ENCODE measurements at places on chromosomes 7 and 10.

DNA sequence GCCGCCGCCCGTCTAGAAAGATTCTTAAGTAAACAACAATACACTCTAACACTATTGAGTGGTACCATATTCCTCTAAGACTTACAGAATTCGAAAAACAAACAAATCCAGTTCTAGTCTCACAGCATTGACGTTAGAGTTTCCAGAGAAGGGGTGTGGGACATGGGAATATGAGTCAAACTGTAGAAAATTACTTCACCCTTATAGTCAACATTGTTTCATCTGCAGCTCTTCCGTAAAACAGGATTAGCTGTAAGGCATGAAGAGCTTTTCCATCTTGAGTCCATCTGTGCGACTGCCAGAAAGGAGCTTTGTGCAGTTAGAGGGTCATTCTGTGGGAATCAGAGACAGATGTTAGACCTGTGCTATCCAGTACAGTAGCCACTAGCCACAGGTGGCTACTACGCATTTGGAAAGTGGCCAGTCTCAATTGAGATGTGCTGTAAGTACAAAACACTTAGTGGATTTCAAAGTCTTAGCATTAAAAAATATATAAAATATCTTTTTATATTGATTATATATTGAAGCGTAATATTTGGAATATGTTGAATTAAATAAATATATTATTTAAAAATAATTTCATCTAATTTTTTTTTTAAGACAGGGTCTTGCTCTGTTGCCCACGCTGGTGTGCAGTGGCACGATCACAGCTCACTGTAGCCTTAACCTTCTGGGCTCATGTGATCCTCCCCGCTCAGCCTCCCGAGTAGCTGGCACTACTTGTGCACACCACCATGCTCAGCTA lies 79.8 kb upstream of the MPP7 start:
- no peak for DNase-seq

- no peak for DNase-seq
Observed at GRCh38 chr10:68938117-68938516, 17.9 kb upstream of the DDX21 start.

- no peak for DNase-seq
Observed at GRCh38 chr7:92644406-92645113, 54.4 kb upstream of the FAM133B start.

DNA sequence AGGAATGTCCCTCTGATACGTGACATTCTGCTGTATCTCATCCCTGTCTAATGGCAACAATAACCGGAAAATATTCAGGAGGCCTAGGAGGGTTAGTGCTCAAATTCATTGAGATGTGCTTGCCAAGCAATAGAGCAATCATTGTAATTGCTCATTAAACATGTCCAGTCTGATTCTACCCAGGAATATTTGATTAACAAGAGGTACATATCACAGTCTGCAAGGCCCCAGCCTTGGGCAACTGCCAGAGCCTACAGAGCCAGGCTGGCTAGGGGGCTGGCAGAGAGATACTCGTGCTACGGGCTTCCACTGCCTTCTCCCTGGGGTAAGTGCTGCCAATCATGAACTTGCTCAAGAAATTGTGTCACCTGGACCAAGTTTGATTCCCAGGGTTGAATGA lies 99.1 kb downstream of the ALOX5 start:
- DNase-seq, result no peak

DNA sequence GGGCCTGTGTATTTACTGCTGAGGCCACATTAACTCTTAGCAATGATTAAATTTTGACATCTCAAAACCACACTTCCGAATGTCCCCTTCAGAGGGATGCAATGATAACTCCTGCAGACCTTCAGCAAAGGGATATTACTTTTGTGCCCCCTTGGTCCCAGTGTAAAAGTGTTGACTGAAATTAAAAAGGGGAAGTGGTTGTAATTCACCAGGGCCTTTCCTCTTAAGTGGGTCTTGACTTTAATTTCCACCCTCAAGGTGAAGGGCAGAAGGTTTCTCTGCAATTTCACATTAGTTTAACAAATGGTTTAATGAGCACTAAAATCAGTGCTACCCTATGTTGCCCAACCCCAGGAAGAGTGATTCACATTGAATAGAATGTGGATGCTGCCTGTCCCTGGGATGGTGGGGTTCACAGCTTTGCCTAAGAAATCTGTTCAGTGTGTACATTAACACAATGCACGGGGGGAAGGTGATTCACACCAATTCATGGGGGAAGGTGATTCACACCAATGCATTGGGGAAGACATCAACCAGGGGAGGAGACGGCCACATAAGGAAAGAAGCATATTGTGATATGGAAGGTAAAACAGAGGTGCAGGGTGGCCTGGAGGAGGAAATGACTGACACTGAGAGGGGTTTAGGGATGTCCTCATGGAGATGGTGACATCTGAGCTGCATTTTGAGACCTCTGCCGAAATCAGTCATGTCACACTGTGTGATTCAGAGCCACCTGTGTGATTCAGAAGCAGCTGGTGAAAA lies 19.4 kb upstream of the TNS3 start:
- DNase-seq, result no peak

DNA sequence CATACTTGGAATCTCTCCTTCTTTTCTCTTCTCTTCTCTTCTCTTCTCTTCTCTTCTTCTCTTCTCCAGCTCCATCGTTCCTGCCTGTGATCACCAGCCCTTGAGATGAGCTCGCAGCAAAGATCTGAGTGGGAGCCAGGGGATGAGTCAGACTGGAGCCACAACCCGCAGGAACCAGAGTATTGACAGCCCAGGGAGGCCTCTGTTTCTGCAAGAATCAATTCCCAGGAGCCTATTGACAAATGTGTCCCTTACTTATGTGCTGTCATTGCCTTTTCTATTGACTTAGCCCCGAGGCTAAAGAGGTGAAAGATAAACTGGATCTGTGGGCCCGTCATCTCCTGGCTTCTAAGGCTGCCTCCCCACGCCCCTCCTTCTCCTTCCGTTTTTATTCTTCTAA lies 13.1 kb upstream of the HABP2 start:
- DNase-seq, result no peak

- DNase-seq, result no peak
Observed at GRCh38 chr10:101932183-101932582, 88.6 kb upstream of the KCNIP2 start.

DNA sequence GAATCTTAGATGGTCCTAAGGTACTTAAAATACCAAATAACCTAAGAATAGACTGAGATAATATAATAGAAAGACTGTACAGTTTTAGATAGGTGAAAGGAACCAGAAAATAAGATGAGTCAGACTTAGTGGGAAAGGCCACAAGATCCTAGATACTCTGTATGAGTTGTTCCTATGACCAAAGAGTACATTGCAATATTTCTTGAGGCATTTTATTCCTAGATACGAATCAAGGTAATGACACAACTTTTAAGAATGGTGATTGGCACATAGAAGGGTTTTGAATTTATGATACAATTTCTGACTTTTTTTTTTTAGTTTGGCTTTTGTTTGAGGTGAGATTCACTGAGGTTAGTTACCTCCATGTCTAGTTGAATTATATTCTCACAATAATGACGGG lies 30.2 kb downstream of the MGAM start:
- DNase-seq, result no peak

DNA sequence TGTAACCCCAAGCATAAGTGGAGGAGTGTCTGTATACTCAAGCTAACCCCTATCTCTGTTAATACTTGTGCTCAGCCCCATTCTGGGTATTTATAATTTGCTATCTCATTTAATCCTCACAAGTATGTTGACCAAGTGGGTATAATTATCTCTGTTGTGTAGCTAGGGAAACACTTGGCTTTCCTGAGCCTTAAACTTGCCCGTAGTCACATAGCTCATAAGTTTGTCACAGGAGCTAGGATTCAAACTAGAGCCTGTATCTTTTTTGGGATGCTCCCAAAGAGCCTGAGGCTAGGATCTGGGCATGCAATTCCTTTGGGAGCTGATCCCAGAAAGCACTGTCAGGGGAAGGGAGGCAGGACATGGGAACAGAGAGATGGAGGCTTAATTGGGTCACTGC lies 377.4 kb downstream of the GALNT17 start:
- no peak for DNase-seq

GRCh38 chr10:124068929-124069328 lies 24.5 kb downstream of the CHST15 start:
- no peak for DNase-seq

DNA sequence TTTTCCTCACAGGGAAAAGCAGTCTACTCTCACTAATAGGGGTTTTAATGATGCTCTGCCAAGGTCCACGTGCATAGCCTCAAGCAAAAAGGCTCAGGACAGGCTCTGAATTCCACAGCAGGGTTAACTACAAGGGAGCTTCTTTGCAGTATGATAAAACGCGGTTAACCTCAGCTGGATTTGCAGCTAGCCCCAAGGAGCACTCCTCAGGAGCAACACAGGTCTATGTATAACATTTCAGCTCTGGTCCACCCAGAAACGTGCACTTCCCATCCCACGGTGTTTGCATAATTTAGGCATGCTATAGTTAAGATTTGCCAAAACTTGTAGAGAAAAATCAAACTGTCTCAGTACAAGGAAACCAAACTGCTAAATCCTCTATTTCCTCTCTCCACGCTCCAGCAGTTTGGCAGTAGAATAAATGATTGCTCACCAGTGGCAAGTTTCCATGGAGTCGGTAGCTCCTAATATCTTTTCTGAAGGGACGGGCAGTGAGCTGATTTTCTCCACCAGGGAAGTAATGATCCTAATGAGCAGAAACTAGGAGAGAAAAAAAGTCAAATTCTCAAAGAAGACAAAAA lies 13.1 kb upstream of the ASB4 start:
- DNase-seq, result no peak

- DNase-seq, result no peak
Observed at GRCh38 chr7:105621617-105622016, 40.3 kb upstream of the EFCAB10 start.
